NCI-H1092 (cell line): ENCODE measurements at places on chromosomes 11 and 22.

DNA sequence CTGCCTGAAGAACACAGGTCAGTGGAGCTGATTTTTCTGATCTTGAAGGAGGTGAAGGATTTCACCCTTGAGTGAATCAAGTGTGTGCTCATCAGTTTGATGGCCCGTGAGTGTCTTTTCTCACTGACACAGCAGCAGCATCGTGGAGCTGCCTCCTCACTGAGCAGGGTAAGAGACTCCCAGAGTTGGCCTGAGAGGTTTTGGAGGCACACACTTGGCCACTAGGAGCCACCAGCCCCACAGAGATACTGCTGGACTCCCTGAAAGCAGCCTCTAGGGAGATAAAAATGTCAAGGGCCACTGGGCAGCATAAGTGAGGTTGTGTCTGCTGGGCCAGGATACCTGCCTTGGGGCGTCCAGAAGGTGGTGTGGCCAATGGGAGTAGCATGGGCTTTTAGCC, 245.4 kb downstream of the GRIK4 start:
- DNase-seq = no peak

DNA sequence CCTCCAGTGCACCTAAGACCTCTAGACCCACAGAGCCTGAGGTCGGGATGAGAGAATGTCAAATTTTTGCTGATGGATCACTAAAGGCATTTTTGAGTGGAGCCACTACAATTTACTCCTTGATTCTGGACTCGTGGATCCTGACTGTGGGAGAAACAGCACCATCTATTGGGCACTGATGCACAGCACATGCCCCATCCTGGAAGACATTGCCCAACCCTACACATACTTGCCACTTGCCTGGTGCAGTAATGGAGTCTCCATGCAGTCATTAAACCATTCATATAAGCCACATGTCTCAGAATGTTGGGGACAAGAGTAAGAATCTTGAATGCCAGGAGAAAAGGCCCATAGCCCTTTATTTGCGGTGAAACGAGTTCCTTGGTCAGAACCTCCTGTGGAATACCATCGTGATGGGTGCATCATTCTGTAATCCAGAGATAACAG, 103.9 kb downstream of the GGTLC2 start:
- no peak for DNase-seq

DNA sequence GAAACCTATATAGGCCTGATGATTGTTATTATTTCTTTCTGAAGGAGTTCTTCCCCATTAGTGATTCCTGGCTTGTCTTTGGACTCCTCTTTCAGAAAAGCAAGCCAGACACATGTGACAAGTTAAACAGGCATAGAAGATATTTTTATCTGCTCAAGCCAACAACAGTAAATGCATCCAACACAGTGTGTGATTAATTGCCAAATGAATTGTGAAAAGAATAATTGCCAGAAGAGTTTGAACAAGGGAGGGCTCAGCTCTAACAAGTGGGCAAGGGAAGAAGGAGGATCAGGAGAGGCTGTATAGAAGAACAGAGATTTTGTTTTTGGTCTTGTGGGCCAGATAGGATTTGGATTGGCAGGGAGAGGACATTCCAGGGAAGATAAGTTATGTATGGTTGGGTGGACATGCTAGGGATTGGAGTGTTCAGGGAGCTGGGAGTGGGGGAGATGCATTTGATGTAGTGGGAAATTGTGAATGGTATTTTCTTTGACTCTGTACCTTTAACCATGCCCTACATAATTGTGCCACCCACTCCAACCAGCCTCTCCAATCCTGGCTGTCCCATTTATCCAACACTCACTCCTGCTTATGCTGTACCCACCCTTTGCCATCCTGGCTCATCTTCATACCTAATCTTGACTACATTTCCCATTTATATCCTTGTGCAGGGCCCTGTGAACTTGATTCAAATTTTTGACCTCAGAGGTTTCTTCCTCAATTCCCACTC, 172.8 kb downstream of the RRAS2 start:
- no peak for DNase-seq

GRCh38 chr22:20131859-20132685, 468 bp downstream of the ZDHHC8 start:
- DNase-seq = no peak
